ENCODE measurements at places on chromosomes 16 and 17. TPM values are rescaled to one million over a fixed set of nuclear protein-coding genes. Genes with fewer than 3 reads are reported as not detected.

BCAS3 gene
- 44.8 TPM for total RNA-seq

DNA sequence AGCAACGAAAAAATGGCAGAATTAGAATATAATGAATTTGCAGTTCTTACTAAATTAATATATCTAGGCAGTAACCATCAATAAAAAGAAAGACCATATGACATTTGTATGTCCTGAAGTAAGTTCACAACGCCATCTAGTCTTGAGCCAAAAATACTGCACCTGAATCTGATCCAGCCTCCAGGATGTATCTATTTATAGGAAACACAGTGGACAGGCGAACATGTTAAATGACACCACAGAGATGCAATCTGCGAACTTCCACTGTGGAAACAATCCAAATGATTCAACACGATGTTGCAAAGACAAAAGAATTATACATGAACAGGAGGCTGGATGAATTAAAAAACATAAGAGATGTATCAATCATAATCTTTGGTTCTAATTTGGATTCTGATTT is 197.6 kb downstream of the CDH13 start:
- no peak for DNase-seq

GRCh38 chr17:38703742-38704605 is 1.1 kb upstream of the MLLT6 start:
- DNase-seq, result peak; percentile 49

- DNase-seq, result no peak
These were observed 370.0 kb downstream of the HS3ST3B1 start for GRCh38 chr17:14670861-14671260.

XYLT1 gene
- 18.4 TPM for total RNA-seq

GRCh38 chr17:43587647-43588046 is 41.5 kb upstream of the ETV4 start:
- no peak for DNase-seq

DNA sequence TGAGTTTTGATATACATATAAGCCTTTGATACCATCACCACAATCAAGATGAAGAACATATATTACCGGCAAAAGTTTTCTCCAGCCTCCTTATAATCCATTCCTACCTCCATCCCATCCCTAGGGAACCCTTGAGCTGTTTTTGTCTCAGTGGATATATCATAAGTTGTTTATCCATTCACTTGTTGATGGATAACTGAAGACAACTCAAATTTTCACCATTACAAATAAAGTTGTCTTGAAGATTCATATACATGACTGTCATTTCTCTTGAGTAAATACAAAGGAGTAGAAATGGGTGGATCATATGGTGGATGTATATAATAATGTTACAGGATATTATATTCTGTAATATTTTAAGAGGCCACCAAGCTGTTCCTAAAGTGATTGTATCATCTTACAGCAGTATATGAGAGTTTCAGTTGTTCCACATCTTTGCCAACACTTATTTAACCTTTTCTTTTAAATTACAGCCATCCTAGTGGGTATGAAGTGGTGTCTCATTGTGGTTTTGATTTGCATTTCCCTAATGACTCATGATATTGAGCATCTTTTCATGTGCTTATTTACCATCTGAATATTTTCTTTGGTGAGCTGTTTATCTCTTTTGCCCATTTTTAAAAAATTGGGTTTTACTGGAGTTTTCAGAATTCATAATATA is 17.4 kb downstream of the NF1 start:
- no peak for DNase-seq

- DNase-seq, result no peak
These were observed 13.3 kb upstream of the RAI1 start for GRCh38 chr17:17667947-17668346.

CACNA1H gene
- total RNA-seq, result 161 TPM

CA7 gene
- total RNA-seq, result 0.64 TPM

GRCh38 chr16:66959704-66960161 is 1.3 kb upstream of the CES3 start:
- DNase-seq, result no peak

DNA sequence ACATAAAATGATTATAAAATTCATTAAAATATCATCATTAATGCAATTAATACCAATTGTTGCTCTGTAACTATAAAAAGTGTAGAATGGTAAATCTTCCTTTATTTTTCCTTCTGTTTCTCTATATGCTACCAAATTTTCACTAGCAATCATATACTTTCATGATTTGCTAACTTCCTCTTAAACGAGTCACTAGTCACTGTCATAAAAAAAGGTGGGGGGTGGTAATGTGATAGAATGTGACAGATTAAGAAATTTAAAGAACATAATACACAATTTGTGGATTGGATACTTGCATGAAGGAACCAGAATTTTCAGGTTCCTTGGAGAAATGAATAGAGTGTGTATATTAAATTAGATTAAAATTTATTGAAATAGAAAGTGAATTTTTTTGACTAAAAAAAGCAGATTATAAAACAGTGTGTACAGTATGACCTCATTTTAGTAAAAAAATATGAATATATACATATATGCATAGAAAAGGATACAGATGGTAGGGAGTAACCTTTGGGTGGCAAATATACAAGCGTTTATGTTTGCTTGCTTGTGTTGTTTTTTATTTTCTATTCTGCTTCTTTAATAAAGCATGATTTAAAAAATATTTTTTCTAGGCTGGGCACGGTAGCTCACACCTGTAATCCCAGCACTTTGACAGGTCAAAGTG is 56.7 kb upstream of the C17orf78 start:
- DNase-seq, result no peak

GRCh38 chr17:53736516-53737240 is 86.0 kb upstream of the KIF2B start:
- no peak for DNase-seq

- no peak for DNase-seq
These were observed 3.4 kb downstream of the CAMKK1 start for GRCh38 chr17:3889325-3890012.

IL32 gene
- total RNA-seq, result 1.3 TPM

DNA sequence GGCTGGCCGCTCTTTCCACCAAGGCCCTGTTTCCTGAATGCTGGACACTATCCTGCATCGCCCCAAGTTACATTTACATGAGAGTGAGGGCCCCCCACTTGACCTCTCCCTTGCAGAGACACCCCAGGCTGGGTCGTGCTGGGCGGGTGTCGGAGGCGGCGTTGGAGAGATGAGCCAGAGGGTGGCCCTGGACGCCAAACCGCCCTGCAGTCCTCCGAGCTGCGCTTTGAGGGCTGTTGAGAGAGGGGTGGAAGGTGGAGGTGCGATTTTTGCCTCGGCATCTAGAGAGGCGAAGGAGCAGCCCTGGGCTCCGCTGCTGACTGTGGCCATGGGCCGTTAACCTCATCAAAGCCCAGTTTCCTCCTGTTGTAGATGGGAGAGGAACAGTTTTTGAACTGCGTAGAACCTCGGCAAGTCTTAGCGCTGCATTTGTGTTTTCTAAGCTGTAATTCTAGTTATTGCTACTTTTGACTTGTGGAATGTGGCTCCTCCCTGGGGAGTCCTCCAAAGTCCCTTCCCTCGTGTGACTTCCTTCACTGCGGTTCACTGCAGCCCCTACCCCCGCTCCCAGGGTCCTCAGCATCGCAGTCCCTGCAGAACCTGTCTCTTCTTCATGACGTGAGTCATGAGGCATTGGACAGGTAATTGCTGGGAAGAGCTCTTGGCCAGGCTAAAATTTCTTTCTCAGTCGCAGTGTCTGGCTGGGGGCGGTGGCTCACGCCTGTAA is 986 bp upstream of the ELOB start:
- DNase-seq, result no peak

- DNase-seq, result no peak
These were observed 9.8 kb downstream of the MYBBP1A start for GRCh38 chr17:4545217-4545951.

DNA sequence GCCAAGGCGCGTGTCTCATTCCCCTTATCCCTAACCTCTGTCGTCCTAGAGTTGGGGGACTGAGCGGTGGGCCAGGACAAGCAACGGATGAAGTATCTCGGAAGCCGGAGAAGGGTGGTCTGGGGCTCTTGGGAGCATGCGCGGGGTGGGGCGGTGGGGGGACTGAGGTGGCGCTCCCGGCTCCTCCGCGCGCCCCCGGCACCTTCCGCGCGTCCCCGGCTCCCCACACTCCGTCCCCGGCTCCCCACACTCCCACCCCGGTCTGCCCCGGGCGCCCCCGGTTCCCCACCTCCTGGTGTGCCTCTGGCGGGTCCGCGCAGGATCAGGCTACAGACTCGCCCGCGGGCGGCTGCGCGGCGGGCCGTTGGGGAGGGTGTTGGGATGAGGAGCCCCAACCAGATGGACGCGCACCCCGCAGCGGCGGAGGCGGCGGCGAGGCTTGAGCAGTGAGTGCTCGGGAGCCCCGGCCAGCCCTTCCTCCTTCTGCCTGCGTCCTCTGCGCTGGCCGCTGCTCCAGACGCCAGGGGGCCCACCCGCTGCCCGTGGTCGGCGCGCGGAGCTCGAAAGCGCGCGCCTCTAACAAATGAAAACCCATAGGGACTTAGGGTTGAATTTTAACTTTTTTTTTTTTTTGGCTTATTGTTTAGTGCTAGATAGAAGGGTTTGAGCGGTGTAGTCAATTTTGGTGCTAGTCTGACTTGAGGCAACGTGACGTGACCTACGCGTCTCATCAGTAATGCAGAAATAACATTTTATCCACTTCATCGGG is 5.6 kb upstream of the CRYM start:
- peak; percentile 77 for DNase-seq

NHLRC4 gene
- 3.4 TPM for total RNA-seq

DNA sequence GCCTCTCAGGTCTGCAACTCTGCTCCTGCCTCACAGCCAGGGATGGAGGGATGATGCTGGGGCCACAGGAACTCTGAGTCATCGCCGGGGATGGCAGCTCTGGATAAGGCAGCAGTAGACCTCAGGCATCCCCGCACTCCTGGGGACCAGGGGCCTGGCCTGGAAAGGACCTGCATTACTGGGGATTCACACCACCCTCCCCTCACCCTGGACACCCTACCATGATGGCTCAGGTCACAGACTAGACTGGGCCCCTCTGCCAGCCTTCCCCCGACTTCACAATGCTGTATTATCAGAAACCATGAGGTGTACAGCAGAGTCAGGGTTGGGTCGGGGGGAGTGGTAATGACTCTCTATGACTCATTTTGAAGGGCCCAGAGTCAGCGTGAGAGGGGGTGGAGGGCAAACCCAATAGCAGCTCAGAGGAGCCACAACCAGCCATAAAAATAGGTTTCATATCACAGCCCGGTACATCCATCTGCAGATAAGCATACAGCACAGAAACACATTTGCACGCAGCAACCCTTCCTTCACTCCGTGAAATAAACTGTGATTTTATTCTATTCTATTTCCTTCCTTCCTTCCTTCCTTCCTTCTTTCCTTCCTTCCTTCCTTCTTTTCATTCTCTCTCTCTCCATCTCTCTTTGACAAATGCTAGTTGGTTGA is 28.8 kb downstream of the DYNLRB2 start:
- DNase-seq, result no peak

WNT3 gene
- total RNA-seq, result 1.7 TPM

PYY gene
- not detected for total RNA-seq

DNA sequence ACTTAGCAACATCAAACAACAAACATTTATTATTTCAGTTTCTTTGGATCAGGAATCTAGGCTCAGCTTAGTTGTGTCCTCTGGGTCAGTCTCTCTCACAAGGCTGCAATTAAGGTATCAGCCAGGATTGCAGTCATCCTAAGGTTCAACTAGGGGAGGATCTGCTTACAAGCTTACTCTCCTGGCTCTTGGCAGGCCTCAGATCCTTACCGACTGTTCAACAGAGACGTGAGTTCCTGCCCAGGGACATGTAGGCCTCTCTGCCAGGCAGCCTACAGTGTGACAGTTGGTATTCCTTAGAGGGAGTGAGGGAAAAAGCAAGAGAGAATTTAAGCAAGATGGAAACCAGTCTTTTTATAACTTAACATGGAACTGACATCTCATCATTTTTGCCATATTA is 294.0 kb downstream of the ZFHX3 start:
- no peak for DNase-seq

BCL6B gene
- total RNA-seq, result not detected

DNA sequence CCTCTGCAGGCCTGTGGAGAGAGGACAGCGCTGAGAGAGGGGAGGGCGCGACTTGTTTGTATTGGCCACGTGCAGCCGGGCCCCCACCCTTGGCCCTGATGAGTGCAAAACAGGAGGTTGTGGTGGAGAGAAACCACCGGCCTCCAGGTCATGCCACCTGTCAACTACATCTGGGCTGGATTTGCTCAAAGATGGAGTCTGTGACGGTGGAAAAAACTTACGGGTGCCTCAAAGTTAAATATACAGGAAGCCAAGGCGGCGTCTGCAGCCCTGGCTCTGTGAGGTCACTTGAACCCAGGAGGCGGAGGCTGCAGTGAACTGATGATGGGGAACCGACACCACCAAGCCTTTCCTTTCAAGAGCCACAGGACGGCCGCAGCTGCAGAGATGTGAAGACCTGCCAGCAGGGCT is 15.7 kb downstream of the C16orf74 start:
- DNase-seq, result no peak

ZNF423 gene
- 149 TPM for total RNA-seq

GRCh38 chr16:81666113-81666512 is 113.0 kb upstream of the PLCG2 start:
- no peak for DNase-seq

GRCh38 chr17:4951486-4951885 is 567 bp downstream of the ENO3 start:
- DNase-seq, result no peak

GRCh38 chr17:28662527-28662829 is 473 bp downstream of the SUPT6H start:
- DNase-seq, result no peak

MAP2K6 gene
- 28.3 TPM for total RNA-seq

DNA sequence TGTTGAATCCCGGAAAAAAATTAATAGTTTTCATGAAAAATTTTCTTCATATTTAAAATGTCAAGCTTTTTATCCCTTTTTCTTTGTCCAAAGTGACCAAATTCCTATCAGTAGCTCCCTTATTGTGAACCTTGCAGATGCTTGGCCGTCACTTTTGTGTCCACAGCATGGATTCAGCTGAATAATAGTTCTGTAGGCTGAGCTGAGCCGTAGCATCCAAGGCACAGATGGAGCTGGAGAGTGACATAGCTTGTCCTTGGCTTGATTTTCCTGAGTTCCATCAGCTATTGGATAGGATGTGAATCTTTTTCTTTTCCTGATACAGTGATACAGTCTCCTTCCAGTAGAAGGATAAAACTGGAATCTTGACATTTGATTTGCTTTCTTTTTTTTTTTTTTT is 3.6 kb downstream of the NUP85 start:
- DNase-seq, result no peak

DNA sequence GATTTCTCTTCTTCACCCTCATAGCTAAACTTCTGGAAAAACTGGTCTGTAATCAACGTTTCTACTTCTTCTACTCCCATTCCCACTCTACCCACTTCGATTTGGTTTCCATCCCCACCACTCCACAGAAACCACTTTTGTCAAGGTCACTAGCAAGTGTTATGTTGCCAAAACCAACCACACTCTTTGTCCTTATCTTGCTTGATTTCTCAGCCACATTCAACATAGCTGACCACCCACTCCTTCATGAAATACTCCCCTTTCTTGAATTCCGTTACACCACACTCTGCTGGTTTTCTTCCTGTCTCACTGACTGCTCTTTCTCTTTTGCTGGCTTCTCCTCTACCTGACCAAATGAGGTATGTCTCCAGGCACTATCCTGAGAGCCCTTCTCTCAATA is 11.9 kb downstream of the IKZF3 start:
- DNase-seq, result no peak
